Lower leg skin (tissue), 4 donors: ENCODE measurements at places on chromosomes 12 and 14.

GRCh38 chr12:107594995-107595394 lies 90.6 kb upstream of the PWP1 start:
- DNase-seq, result no peak

- no peak for DNase-seq
Observed at GRCh38 chr14:90624227-90624626, 192.0 kb downstream of the TTC7B start.

DNA sequence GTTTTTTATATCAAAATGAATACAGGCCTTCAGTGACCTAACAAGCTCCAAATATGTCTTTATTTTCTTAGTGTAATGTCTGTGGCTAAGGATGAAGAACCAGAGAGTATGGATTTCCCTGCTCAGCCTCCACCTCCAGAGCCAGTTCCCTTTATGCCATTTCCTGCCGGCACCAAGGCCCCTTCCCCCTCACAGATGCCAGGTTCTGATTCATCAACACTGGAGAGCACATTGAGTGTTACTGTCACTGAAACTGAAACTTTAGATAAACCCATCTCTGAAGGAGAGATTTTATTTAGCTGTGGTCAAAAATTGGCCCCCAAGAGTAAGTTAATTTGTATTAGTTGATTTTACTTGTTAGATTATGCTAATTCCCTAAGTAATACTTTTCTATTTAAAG lies 61.0 kb downstream of the KIAA0586 start:
- DNase-seq, result no peak

GRCh38 chr12:78683031-78683430 lies 181.5 kb upstream of the SYT1 start:
- no peak for DNase-seq

DNA sequence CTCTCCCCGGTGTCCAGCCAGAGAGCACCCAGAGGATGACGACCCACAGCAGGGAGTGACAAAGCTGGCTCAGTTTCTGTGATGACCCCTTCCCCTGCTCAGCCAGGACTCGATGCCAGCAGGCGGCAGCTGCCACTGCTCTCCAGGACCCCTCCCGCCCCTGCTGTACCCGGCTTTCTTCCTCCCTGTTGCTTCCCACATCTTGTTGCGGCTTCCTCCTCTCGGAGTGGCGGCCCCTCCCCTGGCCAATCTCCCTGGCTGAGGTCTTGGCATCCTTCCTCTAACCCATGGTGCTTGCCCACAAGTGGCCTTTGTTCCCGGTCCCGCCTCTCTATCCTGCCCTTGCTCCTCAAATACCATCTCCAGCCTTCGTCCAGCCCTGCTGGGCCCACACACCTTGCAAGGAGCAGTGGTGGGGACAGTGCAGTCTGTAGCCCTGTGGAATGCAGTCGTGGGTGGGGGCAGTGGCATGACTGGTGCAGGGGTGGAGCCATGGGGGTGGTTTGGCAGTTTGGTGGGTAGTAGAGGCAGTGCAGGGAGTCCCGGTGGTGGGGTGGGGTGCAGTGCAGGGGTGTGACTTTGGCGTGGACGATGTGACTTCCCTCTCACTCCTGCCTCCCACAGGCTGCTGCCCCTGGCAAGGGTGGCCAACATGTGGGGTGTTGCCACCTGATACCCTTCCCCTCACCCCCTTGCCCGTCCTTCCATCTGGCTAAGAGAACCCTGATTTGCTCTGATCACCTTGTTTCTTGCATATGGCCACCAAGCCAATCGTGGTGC lies 16.3 kb upstream of the BEGAIN start:
- DNase-seq, result peak; percentile 72

DNA sequence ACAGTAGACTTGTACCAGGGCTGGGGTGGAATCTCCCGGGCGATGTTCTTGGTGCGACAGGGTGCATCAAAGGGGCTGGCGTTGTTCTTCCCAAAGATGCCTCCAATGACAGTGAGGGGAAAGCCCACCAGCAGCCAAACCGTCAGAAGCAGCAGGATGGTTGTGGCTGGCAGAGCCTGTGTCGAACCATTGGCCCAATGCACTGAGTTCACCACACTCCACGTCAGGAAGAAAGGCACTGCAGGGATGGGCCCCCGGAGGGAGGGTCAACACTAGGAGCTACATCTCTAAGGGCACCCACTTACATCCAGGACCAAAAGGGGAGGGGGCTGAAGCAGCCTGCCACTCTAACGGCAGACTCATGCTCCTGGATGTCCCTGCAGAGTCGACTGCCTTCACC lies 1.8 kb upstream of the IPO4 start:
- DNase-seq, result no peak

DNA sequence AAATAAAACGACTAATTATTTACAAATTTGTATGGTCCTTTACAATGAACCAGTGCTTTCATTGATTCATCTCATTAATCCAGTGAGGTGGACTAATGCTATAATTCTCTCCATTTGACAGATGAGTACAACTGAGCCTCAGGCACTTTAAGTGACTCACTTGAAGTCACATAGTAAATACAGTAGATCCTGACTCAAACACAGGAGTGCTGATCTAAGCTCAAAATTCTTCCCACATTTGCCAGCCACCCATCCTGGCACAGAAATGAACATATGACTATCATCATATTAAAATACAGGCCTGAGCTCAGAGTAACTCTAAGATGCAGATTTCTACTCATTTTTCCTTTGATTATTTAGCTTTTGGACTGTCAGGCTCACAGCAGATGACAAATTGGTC lies 30.6 kb downstream of the SLC16A7 start:
- DNase-seq, result no peak

DNA sequence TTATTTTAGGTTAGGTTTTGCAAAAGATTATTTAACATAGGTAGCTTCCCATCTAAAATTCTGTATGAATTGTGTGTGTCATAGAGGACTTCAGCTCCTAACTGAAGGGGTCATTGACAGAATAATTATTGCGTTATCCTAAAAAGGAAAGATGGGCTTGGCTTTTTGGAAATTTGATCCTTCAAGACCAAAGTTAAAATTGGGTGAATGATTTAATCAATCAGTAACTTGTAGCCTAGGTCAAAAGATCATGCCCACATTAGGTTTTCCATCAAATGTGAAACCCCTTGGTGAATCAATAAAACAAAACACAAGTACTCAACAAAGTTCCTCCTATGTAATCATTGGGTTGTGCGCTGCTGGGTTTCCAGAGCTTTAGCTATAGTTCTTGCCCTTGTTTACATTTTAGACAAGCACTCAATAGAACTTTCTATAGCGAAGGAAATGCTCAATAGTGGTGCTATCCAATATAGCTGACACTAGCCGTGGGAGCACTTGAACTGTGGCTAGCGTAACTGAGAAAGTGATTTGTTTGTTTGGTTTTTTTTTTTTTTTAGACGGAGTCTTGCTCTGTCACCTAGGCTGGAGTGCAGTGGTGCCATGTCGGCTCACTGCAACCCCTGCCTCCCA lies 37.6 kb upstream of the ARHGAP5 start:
- DNase-seq, result no peak
